ENCODE measurements at places on chromosomes 12 and 14.
A peak's percentile ranks its signal among the peaks of the same experiment; 100 is the strongest.

DNA sequence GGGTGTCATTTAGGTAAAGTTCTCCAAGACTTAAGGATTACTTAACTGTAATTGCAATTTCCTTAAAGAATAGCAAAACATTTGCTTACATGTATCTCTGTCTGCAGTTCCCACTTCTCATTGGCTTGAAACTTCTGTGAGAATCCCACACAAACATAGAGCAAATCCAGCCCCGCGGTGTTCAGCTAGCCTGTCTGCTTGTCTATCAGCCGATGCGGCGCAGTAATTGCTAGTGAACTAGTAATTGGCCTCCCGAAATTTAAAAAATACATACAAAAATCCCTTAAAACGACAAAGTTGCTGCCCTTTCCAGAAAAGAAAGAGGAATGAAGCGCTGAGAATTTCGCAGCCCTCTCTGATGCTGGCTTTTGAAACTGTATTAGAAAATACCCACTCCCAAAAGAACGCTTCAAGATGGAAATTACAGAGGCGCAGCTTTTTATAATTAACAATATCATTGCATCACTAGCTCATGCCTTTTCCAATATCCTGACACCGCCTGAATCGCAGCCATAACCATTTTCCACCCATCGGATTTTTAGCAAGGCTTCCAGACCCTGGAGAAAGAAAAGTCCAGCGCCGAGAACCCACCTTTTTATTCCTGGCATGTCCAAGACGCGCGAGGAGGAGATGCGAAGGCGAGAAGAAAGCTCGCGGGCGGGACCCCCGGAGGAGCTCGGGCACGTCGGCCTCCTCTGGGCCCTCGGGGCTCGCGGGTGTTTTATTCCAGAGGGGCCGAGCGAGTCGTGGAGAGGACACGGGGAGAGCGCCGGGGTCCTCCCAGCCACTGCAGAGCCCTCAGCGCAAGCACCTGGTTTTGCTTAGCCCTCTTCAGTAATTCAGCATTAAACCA, 646 bp downstream of the FBLN5 start:
- no peak for DNase-seq

GRCh38 chr12:58765653-58766512, 154.4 kb downstream of the LRIG3 start:
- DNase-seq: no peak

GRCh38 chr14:24131549-24131966, 1.1 kb downstream of the FITM1 start:
- no peak for DNase-seq

DNA sequence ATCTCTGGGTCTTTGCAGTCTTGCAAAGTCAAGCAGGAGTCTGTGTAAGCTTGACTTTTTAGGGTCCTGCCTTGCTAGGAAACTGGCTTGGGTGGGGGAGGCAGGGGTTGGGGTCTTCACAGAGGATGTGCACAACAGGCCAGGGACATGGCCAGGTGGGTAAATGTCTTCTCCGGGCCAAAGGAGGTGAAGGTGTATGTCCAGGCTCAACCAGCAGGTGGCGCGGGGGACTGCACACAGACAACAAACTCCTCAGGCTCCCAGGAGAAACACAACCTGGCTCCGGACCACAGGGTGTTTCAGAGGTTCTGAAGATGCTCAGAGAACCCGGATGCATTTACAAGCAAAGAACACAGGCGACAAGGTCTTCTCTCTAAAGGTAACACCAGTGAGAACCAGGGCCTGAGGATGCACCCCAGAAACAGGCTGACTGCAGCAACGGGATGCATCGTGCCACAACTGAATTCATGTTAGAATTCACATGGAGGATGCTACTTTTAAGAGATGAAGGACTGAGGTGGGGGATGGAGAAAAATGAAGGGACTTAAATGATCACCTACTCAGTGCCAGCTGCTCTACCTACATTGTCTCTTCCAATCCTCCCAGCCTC, 56.0 kb downstream of the PLEKHG3 start:
- peak; percentile 62 for DNase-seq

GRCh38 chr12:109573914-109574244, 285 bp downstream of the MVK start:
- DNase-seq: no peak

GRCh38 chr12:108858311-108859074, 1.1 kb upstream of the SSH1 start:
- DNase-seq: no peak

- DNase-seq: no peak
Observed at GRCh38 chr12:25825446-25825845, 133.0 kb upstream of the RASSF8 start.
